Neural progenitor cell (in vitro differentiated cells): ENCODE measurements at places on chromosomes 12 and 14.
A peak's percentile ranks its signal among the peaks of the same experiment; 100 is the strongest.

GRCh38 chr14:77908847-77909246, 108.9 kb downstream of the ADCK1 start:
- DNase-seq = no peak

GRCh38 chr12:125001636-125002035, 8.2 kb downstream of the BRI3BP start:
- DNase-seq = no peak

DNA sequence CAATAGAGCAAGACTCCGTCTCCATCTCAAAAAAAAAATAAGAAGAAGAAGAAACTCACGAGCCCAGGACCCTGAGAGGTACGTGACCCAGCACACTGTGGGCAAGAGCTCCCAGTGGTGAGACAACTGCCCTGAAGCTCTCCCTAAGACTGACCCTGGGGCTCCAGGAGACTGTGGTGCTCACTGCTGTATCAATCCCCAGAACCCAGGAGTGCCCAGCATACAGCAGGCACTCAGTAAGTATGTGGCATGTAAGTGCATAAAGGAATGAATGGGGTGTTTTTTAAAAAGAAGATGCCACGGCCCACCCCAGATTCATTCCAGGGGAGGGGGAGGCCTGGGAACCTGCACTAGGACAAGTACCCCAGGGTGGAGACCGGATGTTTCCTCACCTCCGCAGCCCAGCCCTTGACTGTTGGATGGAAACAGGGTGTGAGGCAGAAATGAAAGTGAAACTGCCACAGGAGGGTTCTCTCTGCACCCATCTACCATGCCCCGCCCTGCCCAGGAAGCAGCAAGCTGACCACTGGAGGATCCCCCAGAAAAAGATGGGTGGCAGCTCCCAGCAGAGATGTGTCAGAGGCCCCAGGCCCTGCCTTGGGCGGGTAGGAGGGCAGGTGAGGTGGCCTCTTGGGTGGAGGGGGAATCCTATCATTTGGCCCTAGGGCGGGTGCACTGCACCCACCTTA, 12.2 kb downstream of the ITPK1 start:
- no peak for DNase-seq

DNA sequence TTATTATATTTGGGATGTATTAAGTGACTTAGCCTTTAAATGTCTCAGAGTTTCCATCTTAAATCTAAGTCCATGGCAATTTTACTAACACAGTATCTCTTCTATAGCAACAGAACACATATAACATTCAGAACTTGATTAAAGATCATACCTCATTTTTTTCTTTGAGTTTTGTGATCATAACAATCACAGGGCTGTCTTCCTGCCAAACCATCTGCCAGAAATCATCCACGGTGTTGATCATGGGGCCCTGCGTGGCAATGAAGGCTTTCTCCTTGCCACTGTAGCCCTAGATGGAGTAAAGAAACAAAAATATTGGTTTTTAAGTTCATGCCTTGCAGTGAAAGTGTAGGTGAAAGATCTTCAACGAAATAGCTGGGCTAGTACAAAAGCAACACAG, 46.7 kb upstream of the PTPRB start:
- no peak for DNase-seq

DNA sequence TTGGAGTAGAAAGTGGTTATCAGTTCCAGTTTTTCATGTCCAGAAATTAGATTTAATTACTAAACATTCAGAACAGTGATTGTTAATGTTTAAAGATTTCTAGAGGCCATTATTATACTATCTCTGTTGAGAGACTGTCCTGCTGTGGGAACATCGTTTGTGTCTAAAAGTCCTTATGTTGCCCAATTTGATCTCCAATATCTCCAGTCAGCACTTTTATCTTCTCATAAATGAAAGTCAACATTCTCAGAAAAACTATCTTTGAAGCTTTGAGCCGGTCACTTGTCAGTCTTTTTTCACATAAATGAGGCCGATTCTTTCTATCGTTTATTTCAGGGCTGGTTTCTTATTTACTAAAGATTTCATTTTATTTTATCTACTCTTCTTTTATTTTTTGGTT, 90.8 kb upstream of the NPAS3 start:
- no peak for DNase-seq

- no peak for DNase-seq
Measured at GRCh38 chr14:35973770-35974169, 147.6 kb downstream of the BRMS1L start.

DNA sequence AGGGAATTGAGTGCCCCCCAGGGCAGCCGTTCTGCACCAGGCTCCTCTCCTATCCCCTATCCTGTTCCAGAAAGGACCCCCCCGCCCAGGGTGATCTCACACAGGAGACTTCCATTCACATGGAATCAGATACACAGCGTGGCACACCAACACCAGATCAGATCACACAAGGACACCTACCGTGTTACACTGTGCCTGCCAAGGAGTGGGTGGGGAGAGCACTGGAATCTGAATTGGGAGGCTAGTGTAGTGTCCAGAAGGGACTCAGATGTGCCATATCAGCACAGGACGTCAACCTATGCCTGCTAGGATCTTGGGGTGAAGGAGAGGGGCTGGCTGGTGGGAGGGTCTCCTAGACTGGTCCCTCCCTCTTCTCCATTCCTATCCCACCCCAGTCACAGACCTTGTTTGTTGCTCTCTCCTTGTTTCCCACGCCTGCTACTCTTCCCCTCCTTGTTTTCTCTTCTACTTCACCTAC, 2.3 kb downstream of the PTMS start:
- DNase-seq = peak; percentile 75

DNA sequence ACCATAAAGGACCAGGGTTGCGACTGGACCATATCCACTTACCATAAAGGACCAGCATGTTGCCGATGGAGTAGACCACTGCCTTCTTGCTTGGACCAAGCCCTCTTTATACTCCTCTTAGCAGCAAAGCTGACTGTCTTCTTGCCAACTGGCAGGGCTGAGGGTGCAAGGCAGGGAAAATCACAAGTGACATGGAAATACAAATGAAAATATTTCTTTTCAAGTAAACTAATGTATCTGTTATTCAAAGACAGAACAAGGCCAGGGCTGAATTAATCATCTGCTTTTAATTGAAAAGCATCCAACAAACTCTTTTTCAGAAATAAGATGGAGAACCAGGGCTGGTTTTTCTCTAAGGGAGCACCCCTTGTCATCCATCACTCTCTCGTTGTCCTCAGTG, at the start of gene CELA1:
Gene CELA1 (minus strand): TSS at position 99 of the 400 bp plus-strand sequence. CDS start 41 bp downstream, at position 58.
- no peak for DNase-seq

DNA sequence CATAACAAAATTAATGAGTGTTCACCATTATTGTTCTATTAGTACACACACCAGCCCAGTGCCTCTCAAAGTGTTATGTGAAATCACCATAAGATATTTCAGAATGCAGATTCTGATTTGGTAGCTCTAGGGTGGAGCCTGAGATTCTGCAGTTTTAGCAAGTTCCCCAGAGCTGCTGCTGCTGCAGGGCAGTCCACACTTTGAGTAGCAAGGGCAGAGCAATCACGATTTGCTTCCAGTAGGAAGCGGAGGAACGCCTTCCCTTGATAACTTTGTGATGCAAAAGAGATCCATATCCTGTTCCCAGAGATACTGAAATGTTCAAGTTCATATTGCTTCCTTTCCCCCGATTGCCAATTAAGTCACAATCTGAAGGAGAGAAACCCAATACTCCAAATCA, 57.9 kb downstream of the SLC17A8 start:
- no peak for DNase-seq
